Suppressor macrophage (primary cell): ENCODE measurements at places on chromosomes 2 and 18.
A peak's percentile ranks its signal among the peaks of the same experiment; 100 is the strongest.

GRCh38 chr2:170073288-170073687, 104.7 kb upstream of the MYO3B start:
- DNase-seq = peak; percentile 2

DNA sequence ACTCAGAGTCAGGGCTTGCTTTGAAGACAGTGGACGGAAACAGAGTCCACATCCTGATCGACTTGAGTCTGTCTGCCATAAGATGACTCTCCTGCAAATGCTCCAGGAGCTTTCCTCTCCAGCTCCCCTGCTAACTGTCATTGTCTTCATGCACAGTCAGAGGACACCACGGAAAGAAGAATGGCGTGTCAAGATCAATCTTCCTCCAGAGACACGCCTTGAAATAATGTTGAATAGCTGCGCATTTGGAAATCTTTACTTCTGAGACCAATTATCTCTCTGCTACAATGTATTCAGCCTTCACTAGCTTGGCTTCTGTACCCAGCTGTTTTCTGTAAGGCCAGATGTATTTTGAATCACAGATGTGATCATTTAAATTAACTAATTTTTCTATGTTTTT, 457.2 kb downstream of the CDH2 start:
- no peak for DNase-seq

DNA sequence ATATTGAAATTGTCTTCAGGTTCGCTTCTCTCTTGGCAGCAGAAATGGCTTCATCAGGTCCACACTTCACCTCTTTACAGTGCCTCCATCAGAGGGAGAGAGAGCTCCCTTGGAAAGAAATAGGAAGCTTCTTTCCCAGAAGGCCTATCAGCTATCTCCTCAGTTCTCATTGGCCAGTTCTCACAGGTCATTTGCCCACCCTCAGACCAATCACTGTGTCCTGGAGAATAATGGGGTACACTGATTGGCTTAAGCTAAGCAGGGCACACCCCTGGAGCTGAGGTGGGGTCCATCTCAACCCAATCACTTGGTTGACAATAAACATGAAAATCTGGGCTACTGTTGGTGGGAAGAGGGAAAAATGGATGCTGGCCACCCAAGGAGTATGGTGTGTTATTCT, 5.2 kb downstream of the GNLY start:
- no peak for DNase-seq

DNA sequence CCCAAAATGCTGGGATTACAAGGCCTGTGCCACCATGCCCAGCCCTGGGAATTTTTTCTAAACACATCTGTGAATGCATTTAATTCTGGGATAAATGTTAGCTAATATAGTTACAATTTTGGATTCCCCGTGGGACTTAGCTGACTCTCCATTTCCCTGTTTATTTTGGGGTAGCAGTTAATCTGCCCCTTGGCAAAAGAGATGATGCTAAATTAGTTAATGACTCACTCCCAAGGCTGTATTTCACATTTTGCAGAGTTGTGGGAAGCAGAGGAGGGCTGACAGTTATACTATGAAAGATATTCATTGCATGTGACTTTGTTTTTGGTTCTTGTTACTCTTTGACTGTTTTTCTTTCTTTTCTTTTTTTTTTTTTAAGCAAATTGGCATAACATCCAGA, 3.2 kb downstream of the MTHFD2 start:
- peak; percentile 26 for DNase-seq

- DNase-seq = no peak
Measured at GRCh38 chr2:134668821-134669220, 50.0 kb downstream of the TMEM163 start.

GRCh38 chr18:31760695-31761094, at the start of gene SLC25A52:
SLC25A52 (minus strand) TSS chr18:31760880; CDS start chr18:31760661, 219 bp downstream.
- no peak for DNase-seq

DNA sequence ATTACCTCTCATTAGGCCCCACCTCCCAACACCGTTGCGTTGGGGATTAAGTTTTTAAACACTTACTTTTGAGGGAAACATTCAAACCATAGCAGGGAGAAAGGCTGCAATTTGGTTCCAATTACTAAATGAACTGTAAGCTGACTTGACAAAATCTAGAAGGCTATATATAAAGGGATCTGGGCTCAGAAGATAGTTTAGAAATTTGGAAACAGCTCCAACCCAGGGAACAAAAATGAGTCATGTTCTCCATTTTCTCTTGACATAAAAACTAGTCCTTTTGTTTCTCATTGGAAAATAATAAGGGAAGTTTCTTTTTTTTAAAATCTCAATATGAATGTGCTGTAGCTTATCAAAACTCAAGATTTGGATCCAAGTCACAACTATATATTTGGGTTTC, 17.5 kb downstream of the MOGAT1 start:
- DNase-seq = peak; percentile 63

DNA sequence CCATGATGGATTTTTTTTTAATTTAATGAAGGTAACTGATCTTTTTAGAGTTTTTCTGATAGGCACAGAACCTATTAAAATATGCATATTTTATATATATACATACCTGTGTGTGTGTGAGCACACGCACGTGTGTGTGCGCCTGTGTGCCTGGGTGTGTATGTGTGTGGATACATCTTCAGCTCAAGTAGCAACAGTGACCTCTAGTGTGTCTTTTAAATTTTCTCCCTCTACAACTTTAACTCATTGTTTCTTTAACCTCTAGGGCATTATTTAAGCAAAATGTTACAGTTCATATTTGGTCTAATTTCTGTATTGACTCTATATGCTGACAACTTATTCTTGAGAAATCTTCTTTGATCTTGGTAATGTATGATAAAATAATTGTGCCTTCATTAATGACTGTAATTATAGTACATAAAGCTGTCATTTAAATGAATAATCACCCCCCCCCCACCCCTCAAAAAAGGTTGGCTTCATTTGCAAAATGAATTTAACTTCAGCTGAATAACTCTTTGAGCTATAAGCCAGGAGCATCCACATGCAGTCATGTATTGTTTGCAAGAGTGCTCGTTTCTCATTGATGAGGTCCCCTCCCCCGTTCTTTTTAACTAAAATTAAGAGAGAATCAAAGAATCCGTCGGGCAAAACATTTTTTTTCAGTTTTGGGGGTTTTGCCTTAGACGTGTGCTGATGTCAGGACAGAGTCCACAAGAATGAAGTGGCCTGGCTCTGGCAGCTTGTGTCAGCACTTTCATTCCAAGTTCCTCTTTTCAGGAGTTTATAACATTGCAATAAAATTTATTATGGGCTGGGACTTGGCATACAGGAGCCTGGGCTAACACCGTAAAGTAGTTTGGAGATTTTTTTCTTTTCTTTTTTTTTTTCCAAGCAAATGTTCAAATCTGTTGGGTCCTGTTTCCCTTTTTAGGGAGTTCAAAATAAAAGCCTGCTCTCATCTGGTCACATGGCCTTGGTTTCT, 80.0 kb downstream of the ETAA1 start:
- peak; percentile 17 for DNase-seq

- DNase-seq = no peak
Measured at GRCh38 chr2:49913025-49913424, 758.7 kb upstream of the FSHR start.

- no peak for DNase-seq
Measured at GRCh38 chr2:37586663-37587317, 84.7 kb downstream of the CDC42EP3 start.
